Stimulated activated CD8-positive, alpha-beta memory T cell treated with anti-CD3 and anti-CD28 coated beads, Interleukin-15, amount 100 ng/mL, for 4 hours (primary cell): ENCODE measurements at places on chromosomes 2 and 18.

DNA sequence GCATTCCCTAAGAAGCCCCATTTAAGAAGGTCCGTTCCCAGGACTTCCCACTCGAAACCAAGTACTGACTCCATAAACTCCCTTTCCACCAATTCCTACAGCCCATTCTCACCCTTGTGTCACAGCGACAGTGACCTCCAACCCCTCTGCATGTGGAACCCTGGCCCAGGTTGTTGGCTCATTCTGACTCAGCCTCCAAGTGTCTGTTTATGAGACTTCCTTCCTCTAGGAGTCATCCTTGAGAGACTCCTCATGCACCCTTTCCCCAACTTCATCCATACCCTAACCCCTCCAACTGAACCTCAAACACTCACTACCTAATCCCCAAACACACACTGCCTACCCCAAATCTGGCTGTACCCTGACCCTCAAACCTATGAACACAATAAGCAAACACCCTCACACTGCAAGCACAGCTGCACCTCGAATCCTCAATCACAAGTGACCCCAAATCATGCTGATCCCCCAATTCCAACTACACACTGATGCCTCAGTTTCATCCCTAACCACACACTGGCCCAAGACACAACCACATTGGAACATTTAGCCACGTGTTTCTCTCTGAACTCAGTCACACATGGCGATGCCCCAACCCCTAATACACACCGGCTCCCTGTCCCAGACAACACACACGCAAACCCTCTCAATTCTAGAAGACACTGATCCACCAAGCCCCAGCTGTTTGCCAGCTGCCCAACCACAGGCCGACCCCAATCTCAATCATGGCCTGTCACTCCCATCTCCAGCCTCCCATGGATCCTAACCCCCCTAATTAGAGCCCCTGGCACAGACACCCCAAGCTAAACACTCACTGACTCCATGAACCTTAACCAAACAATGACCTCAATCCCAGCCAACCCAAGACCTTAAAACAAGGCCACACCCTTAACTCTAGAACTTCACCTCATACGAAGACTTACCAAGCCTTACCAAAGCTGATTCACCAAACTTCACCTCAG lies 219.6 kb downstream of the CYP26B1 start:
- no peak for DNase-seq

DNA sequence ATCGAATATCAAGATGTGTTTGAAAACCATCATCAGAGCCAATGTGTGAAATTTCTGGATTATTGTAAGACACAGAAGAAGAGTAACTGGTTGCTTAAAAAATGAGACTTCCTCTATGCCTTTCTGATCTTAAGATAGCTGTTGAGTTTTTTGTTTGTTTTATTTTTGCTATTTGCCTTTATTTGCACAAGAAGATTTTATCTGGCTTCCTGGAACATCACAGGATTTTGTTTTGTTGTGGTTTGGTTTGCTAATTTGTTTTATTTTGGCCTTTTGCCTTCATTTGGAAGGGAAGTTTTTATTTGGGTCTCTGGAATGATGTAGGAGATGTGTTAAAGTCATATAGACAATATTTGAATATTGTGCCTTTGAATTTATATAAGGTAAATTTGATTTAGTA lies 3.9 kb upstream of the CYTIP start:
- DNase-seq = no peak

- DNase-seq = no peak
These were observed 6.5 kb downstream of the GLS start for GRCh38 chr2:190887089-190887488.

GRCh38 chr2:172713365-172713875 lies 22.2 kb upstream of the RAPGEF4 start:
- no peak for DNase-seq

GRCh38 chr2:69195706-69196105 lies 182.7 kb downstream of the ANTXR1 start:
- DNase-seq = no peak

DNA sequence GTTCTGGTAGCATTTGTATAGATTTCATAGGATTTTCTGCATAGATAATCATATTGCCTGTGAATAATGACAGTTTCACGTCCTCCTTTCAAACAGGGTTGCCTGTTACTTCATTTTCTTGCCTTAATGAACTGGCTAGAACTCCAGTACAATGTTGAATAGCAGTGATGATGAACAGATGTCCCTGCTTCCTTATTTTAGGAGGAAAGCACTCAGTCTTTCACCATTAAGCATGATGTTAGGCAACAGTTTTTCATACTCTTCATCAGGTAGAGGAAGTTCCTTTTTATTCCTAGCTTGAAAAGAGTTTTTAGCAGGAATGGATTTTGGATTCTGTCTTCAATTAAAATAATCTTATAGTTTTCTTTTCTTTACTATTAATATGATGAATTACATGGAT lies 39.7 kb downstream of the C2orf76 start:
- no peak for DNase-seq

- DNase-seq = no peak
These were observed 189.2 kb downstream of the ZBTB7C start for GRCh38 chr18:48219810-48220499.

- DNase-seq = no peak
These were observed 112.7 kb downstream of the MCFD2 start for GRCh38 chr2:46802665-46803546.

DNA sequence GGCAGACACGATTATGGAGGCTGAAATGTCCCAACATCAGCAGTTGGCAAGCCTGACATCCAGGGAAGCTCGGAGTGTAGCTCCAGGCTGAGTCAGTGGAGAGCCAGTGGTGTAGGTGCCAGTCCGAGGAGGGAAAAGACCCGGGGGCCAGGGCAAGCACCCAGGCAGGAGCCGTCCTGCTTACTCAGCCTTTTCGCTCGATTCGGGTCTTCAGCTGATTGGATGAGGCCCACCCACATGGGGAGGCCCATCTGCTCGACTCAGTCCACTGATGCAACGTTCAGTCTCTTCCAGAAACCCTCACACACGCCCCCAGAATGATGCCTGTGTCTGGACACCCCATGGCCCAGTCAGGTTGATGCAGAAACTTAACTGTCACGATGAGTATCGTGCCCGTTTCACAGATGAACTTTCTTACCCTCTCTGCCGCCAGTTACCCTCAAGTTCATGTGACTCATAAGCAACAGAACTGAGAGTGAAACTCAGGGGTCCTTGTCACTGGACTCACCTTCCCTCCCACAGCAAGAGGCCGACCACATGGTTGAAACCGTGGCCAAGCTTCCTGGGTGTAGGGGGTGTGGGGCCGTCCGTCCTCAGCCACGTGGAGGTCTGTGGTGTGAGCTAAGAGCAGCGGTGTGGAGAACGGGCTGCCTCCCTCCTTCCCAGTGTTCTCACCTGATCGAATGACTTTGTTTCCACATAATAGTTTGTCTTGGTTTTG lies 197.4 kb upstream of the HDAC4 start:
- DNase-seq = no peak

GRCh38 chr2:66523990-66524389 lies 89.1 kb downstream of the MEIS1 start:
- no peak for DNase-seq
